ENCODE measurements at places on chromosomes 5 and 9. TPM values are rescaled to one million over a fixed set of nuclear protein-coding genes. Genes with fewer than 3 reads are reported as not detected.

DNA sequence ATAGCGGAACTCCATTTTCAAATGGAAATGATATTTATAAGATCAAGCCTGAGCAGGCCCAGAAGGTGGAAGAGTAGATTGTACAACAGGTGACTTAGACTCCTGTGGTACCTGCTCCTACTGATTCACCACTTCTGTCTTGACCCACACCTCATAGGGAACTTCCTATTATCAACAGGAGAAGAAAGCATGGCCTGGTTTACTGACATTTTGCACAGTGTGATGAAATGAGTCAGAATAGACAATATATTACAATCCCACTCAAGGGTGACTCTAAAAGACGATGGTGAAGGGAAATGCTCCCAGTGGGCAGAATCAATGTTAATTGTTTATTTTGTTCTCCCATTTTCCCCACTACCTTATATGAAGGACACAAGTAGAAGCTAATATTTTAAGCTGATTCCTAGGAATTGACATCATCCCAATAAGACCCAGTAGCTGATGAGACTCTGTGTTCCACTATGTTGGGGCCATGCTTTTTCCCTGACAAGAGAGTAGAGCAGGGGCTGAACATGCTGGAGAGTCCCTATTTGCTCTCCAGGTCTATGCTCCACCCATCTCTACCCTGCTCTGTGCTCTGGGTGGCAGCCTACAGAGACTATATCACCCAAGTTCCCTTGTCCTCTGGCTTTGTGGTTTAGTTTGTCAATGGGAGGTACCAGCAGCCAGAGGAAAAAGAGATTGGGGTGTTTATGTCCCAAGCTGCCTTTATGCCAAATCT is 163.4 kb upstream of the FSTL4 start:
- no peak for DNase-seq

DNA sequence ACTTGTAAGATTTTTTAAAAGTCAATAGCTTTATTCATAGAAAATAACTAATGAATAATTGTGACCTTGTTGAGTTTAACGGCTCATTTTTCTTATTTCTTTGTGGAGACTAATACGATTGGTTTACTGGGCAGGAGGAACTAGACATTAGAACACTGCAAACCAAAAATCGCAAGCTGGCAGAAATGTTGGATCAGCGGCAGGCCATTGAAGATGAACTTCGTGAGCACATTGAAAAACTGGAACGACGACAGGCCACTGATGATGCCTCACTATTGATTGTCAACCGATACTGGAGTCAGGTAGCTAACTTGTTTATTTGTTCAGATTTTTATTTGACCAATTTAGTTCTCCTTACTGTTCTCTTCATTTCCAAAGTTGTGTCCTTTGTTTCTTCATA is 6.4 kb downstream of the RNF20 start:
- DNase-seq: no peak

DNA sequence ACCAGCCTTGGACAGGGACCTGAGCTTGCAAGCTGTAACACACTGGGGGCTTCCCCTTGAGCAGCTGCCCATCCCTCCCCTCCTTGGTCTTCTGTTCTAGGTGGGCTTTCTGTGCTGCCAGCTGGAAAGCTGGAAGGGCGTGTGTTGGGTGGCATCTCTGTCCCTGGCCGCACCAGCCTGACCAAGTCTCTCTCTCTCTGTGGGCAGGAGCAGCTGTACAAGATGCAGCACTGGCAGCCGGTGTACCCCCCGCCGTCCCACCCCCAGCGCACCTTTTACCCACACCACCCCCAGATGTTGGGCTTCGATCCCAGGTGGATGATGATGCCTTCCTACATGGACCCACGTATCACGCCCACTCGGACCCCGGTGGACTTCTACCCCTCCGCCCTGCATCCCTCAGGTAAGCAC is 32.1 kb upstream of the POMT1 start:
- DNase-seq: peak; percentile 29

DNA sequence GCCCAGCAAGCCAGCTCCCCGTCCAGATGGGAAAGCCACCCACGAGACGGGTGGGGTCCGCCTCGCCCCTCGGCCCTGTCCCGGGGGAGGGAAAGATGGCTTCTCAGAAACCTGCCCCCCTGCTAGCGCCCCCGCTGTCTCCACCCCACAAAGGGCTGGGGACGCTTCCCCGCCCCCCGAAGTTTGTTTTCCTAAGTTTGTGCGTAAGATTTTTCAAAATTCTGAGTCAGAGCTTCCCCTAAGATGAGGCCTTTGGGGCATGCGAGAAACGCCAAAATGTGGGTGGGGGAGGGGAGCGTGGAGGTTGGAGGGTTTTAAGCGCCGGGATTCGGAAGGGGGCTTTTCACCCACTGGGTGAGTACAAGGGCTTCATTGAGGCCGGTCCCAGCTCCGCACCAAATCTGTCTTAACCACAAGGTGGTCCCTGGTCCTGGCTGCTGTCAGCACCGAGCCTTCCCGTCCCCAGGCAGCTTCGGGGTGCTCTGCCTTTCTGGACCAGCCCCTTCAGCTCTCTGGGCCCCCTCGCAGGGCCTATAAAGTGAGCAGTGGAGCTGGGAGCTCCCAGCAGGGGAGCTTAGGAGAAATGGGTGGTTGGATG is 32.3 kb downstream of the PRRX2 start:
- no peak for DNase-seq

DNA sequence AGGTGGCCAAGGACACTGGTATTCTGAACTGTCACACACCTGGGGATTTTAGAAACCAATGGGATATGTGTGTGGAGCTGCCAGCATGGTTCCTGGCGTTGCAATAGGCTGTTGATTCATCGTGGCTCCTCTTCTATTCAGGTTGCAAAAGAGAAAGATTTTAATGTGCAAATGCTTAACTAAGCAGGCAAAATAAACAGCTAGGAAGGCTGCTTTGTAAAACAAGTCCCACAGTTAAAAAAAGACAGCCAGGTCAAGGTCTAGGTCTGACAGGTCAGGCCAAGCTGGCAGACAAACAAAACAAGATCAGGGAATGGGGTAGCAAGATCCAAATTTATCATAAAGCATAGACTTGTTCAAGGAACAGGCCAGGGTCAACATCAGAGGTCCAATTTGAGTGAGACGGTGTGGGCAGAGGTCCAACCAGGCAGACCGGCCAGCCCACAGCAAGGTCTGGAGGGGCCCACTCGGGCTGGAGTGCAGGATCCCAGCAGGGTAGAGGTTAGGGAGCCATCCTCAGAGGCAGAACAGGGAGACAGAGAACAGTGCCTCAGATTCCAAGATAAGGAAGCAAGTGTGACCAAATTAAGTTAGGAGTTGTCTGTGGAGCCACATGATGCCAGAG is 45.6 kb downstream of the SUB1 start:
- DNase-seq: no peak

GRCh38 chr9:129553277-129553676 is 67.6 kb downstream of the C9orf50 start:
- DNase-seq: no peak

DNA sequence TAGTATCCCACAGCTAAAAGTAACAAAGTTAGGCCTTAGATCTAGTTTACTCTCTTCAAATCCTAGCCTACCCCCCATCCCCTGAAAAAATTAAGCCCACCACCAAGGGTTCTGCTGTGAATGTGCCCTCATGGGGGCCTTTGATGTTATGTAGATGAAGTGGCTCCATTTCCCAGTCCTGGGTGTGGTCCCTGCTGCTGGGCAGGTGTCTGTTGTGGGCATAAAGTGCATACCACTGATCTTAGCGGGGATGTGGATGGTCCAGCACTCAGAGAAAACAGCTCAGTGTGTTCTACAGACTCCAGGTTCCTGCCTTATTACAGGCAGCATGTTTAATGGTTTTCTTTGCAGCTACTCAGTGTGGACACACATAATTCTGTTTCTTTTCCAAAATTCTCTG is 1.9 kb downstream of the PCBD2 start:
- no peak for DNase-seq

DNA sequence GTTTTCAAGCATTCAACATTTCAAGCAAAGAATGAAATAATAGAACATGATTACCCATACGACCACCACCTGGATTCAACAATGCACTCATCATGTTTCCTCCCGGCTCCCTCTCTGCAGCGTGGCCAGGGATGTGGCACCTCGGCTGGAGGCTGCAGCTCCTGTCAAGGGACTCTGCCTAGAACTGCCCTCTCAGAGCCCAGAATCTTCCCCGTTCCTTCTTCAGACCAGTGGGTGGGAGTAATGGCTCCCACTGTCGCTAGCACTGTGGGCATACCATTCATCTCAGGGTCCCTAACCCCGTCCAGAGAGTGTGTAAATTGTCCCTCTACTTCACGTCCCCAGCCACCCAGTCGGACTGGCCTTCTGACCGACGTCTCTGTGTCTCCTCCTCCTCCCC is 118.6 kb upstream of the COL5A1 start:
- no peak for DNase-seq

DNA sequence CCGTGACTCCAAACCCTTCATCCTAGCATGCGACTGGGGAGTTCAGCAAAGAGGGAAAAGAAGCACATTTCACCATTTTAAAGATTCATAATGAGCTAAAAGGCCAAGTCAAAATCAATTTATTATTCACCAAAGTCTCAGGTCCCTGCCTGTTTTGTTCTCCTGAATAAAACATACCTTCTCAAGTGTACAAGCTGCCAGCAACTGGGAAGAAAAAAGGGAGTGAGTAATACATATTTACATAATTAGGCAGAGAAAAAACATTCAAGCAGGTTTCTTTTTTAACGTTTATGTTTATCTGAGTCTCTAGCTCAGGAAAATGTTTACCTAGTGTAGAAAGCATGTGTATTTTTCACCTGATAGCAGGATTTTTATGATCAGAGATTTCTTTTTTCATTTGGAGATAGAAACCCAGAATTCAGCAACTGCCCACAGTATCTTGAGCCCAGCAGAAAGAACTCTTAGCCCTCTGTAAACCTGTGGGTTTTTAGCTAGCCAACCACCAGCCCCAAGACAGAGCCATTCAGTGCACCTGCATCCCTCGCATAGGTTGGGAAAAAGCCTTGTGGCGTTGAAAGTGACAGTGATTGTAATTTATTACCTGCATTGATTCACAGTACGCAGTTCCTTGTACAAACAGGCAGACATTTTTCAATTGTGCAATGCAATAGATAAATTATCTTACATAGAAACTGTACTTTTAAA is 117.9 kb upstream of the GRIA1 start:
- DNase-seq: no peak

DNA sequence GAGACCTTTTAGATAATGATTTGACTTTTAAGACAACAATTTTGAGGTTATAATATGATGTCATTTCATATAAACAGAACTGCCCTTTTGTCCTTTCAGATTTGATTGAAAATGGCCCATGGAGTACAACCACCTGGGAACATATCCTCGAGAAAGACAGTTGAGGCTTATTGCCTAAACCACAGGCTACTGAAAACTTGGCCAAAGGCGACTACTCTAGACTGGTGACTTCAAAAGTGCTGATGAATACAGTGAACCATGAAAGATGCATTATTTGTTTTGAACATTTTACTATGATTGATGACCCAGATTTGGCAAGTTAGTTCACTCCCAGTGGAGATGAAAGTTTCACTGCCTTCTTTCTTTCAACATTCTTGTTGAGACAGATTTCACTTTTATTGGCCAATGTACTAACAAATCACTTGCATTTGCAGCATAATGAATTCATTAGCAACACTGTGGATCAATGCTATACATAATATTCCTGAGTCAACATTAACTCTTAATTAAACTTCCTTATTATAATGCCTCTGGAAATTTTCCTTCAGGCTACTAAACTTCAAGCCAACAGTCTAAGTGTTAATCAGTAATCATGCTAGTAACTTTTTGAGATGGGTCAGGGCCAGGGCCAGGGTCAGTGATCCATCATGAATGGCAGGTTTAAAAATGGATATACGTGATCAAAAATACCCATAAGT is 480.3 kb downstream of the RAB3C start:
- no peak for DNase-seq

GRCh38 chr5:29263915-29264351 is 1929.6 kb upstream of the CDH6 start:
- no peak for DNase-seq

GRCh38 chr5:181235689-181236366 is 7.9 kb downstream of the RACK1 start:
- no peak for DNase-seq

- DNase-seq: no peak
Observed at GRCh38 chr9:127569886-127570401, 42.1 kb upstream of the STXBP1 start.

DNA sequence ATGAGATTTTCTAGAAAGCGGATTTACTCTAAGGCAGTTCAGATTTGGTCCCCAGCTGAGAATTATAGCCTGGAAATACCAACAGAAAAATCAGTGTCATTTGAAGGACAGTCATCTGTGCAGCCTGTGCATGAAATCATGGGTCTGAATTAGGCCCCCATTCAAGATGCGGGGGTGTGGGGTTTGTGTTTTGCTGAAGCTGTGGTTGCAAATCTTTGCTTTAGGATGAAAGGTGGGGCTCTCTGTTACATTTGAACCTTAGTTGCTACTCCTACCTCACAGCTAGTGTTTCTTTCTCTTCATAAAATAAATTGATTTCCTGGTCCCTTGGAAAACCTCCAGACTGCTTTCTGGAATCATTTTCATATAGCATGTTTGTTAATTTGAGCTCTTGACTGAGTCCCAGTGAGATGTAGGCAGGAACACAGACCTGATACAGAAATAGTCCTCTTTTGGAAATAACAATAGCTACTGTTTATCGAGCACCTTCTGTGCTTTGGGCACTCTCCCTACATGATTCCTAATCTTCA is 4.8 kb upstream of the ABL1 start:
- DNase-seq: no peak

GRCh38 chr5:56838409-56839039 is 23.2 kb downstream of the MAP3K1 start:
- no peak for DNase-seq

DNA sequence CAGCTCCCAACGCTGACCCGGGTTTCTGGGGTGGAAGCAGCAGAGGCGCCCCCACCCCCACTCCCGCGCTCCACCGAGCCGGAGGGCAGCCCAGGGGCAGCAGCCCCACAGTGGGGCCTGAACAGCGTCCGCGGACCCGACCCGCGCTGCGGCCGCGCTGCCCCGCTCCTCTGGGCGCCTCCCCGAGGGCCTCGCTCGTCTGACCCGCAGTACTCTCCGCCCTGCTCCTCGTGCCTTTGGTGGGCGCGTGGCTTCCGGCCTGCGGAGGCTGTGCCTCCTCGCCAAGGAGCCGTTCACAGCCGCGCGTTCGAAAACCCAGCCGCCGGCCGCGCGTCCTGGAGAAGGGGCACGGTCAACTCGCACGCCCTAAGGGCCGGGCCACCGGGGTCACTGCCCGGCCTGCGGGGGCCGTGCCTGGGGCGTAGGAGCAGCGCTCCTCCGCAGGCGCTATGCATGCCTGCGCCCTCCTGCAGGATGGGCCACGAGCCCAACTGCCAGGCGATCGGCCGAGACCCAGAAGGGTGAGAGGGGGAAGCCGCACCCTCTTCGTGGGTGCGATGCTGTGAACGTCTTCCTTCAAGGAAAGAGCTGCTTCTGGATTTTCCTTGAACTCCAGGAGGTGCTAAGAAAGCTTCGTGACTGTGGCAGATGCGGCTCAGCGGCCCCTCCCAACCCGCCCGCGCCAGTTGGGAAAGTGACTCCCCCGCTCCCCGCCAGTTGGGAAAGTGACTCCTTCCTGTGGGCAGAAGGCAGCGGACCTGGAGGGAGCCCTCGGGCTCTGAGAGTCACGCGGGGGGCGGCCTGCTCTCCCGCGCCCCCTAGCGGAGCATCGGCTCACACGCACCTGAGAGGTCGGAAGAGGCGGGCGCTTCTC is 82.7 kb downstream of the HSD17B3 start:
- DNase-seq: peak; percentile 81

- DNase-seq: no peak
Observed at GRCh38 chr5:176996780-176997179, 9.8 kb downstream of the UIMC1 start.

The AP3B1 gene
- polyA plus RNA-seq: 33.1 TPM

The MARCHF11 gene
- polyA plus RNA-seq: not detected

The DOCK8 gene
- polyA plus RNA-seq: 40.1 TPM

The CATSPER3 gene
- polyA plus RNA-seq: 0.39 TPM
